ENCODE measurements at places on chromosomes 16 and 17.

DNA sequence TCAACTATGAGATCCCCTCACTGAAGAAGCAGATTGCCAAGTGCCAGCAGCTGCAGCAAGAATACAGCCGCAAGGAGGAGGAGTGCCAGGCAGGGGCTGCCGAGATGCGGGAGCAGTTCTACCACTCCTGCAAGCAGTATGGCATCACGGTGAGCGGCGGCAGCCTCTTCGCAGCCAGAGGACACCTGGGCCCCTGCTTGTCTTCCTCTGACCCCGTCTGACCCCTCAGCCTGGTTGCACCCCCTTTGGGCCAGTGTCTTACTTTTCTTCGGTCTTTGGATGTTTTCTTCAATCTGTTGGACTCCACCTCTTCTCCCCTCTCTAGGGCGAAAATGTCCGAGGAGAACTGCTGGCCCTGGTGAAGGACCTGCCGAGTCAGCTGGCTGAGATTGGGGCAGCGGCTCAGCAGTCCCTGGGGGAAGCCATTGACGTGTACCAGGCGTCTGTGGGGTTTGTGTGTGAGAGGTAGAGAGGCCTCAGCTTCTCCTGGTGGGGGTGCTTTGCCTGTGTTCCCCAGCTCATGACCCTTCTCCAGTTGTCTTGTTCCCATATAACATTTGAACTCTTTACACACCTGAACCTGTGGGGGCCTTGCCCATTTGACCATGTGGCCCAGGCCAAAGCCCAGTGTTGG lies 4.4 kb downstream of the CDK5RAP3 start:
- DNase-seq: no peak

DNA sequence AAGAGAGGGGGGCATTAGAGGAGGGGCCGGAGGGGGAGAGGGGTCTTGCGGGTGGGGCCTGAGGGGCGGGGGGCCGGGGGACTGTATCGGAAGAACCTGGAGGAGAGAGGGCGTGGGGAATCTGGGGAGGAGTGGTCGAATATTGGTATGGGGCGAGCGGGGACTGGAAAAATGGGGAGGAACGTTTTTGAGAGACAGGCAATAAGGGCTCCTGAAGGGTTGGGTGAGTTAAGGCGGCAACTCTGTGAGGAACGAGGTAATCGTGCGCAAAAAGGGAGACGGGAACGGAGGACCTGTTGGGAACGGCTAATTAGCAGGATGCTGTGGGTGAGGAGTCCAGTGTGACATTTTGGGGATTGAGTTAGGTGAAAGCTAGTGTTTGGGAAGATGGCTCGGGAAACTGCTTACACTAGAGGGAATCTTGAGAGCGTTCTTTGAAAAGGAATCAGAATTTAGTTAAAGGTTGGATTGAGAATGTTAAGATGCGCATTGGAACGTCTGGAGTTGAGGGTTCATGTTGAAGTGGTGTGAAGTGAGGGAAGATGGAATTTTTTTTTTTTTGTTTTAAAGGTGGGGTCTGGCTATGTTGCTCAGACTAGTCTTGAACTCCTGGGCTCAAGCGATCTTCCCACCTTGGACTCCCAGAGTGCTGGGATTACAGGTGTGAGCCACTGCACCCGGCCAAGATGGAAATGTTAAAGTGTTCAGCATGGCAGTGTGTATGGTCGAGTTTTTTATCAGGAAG lies 662 bp downstream of the WIPF2 start:
- DNase-seq: no peak

- DNase-seq: no peak
Observed at GRCh38 chr17:31491376-31492131, 100.1 kb downstream of the RAB11FIP4 start.

- DNase-seq: no peak
Observed at GRCh38 chr17:9768381-9768934, 22.9 kb downstream of the DHRS7C start.

GRCh38 chr17:79104898-79105600 lies 30.4 kb downstream of the ENGASE start:
- no peak for DNase-seq

GRCh38 chr16:10613785-10614485 lies 33.5 kb upstream of the EMP2 start:
- no peak for DNase-seq

GRCh38 chr17:43823350-43824084 lies 9.4 kb downstream of the MPP3 start:
- DNase-seq: no peak

- DNase-seq: no peak
Observed at GRCh38 chr16:3188925-3189825, 1.2 kb downstream of the OR1F1 start.

GRCh38 chr17:29004081-29004692 lies 1.6 kb downstream of the SEZ6 start:
- no peak for DNase-seq

DNA sequence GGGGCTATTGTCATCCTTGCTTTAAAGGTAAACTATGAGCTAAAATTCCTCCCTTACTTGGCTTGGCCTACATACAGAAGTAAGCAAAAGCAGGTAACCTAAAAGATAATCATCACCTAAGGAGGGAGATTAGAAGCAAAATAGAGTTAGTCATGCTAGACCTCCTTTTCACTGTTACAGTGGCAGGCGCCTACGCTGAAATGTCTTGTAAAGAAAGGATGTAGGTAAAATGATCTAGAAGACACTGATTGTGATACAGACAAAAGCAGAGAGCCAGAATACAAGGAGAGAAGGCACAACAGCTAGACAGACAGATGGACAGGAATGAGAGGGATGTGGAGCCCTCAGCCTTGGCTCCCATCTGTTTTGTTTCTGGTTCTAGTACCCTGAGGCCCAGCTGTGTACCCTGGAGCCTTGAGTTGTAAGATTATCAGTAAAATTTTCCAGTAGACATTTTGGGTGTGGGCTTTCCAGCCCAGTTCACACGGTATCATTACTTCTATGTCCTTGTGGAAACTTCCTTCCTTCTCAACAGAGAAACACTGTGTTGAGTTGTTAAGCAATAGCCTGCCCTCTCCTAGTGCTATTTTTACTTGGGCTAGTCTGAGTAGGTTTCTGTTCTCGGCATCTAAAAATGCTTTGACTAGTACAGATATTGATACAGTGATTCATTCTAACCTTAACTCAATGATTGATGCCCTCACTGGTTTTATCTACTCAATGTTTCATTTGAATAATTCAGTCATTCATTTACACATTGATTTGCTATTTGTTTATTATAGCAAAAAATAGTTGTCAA lies 7.7 kb upstream of the C16orf78 start:
- DNase-seq: no peak

DNA sequence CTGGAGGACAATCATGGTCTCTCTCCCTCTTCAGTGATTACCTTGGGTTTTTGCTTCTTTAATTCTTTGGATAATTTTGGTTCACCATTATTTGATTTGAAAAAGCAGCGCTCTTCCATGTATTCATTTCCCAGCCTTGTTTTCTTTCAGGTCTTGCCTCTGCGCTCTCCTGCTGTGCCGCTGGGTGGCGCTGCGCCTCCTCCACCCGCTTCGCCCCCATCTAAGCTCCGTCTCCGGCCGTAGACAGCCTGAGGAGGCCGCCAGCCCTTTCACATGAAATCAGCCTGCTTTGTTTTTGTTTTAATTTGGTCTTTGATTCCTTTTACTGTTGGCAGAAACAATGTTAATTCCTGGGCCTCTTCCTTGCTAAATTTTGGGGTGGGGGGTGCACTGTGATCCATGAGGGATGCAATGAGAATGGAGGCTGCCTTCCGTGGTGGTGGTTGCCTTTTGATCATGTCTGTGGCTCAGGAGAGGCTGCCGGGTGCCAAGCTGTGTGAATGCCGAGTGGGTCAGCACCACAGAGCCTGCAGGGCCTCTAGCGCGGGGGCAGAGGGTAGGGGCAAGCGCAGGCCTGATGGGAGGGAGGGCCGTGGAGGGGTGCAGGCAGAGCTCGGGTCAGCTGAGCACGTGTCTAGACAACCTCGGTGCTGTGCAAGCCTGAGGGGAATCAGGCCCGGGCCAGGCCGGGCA lies 64.1 kb downstream of the PLD6 start:
- DNase-seq: no peak

DNA sequence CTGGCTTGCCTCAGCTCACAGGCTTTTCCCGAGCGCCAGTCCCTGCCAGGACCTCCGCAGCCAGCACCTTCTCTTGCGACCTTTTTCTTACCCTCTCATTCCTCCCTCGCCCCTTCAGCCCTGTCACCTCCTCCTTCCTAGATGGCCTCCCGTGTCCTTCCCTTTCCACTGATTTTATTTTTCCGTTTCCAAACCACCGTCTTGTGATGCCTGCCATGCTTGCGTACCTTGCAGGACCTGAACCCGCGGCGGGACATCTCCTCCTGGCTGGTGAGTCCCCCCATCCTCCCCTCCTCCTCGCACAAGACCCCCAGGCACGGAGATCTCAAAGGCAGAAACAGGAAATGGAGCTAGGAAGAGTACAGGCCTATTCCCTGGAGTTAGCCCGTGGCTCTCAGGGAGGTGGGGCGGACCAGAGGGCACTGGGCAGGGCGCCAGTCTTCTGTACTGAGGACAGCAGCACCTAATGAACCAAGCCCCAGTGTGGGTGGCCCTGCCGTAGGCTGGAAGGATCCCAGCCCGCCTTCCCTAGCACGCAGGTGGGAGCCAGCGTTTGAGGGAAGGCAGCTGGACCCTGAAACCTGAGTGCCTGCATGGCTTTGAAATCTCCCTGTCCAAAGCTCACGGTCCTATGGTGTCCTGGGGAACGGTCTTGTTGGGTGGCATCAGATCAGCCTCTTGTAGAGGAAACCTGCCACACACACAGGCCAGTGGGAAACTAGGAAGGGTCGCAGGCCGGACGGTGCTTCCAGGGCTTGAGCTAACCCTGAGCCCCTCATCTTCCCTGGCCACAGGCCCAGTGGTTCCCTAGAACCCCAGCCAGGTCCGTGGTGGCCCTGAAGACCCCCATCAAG lies 612 bp downstream of the CISD3 start:
- no peak for DNase-seq

DNA sequence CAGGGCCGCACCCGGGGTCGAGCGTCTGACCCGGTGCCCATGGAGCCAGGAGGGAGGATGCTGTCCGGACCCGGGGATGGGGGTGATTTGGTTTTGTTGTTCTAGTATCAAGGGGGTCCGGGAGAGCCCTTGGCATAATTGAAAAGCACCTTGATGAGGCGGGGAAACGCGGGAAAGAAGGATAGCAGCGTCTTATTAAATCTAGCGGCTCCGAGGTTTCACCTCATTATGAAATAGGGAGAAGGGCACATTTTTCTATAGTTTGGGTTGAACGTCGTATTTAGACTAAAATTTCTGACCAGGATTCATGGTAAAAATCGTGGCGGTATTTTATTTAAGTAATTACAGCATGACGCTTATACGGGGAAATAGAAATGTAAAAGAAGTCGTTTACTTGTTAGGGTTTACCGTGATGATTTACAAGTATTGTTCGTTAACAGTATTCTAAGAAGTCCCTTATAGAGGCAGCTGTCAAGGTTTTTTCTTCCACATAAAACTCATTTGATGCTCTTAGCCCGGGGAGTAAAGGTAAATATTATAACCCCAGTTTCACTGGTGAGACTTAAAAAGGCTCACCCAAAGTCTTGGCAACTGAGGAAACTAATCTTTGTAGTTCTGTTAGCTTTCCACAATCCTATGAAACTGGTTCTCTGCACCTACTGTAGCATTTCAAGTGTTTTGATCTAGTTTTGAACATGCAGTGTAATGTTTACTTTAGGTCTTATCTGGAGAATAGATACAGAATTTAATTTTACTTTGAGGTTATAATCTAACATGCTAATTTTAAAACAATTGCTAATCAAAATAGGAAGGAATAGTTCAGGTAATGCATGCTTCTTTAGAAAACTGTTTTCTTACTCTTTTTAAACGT lies 756 bp downstream of the LUC7L3 start:
- DNase-seq: no peak

DNA sequence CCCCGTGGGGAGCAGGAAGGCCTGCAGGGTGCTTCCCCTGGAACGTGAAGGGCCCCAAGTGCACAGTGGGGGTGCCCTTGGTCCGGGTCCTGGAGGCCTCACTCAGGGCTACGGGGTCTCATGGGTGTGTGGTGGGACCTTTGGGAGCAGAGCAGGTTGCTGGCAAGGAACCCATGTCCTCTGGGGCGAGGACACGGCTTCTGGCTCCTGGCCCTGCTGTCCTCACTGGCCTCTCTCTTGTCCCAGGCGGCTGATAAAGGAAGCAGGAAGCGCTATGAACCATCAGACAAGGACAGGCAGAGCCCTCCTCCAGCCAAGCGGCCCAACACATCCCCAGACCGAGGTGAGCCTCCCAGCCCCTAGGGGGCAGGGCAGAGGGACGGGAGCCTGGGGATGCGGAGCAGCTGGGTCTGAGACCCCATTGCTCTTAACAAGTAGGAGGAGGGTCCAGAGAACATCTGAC lies 9.8 kb upstream of the IL17C start:
- DNase-seq: no peak

GRCh38 chr17:65515959-65516948 lies 45.2 kb downstream of the AXIN2 start:
- DNase-seq: no peak

- no peak for DNase-seq
Observed at GRCh38 chr16:48622456-48623303, 12.7 kb upstream of the N4BP1 start.

- DNase-seq: peak; percentile 18
Observed at GRCh38 chr17:7133424-7133823, 18.8 kb upstream of the ASGR2 start.

- DNase-seq: no peak
Observed at GRCh38 chr16:84229471-84229870, 10.3 kb downstream of the KCNG4 start.

DNA sequence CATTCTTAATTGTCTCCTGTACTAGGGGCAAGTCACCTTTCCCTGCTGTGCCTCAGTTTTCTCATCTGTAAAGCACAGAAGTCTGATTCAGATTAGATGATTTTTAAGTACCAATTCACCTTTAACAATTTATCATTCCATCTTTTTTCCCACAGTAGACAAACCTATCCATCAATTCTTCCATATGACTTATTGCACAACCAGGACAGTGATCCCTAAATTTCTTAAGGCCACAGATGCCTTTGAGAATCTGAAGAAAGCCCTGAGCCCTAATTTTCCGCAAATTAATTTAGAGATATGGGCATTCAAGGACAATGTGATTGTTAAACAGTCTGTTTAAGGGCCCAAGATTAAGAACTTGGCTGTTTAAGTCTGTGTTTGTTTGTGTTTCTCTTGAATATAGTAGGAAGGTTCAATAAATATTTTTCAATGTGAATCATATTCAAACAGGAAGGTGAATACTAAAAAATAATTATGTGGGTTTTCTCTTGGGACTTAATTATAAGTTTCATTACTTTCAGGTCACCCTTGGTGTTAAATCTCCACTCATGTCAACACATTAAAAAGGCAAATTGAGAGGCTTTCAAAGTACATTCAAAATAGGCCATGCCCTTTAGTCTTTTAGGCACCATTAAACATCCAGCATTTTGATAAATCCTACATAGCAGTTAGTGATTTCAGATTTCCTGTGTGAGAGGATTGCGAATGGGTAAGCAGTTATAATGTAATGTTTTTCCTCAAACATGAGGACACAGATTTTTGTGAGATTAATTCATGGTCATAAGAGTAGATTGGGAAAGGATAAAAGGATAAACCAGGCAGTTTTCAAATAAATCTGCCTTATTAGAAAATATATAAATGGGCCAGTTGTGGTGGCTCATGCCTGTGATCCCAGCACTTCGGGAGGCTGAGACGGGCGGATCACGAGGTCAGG lies 34.9 kb upstream of the MMD start:
- no peak for DNase-seq
